D721Med (cell line): ENCODE measurements at places on chromosomes 2 and 18.
A peak's percentile ranks its signal among the peaks of the same experiment; 100 is the strongest.

- no peak for DNase-seq
Measured at GRCh38 chr2:181677912-181678586, 2.3 kb downstream of the NEUROD1 start.

GRCh38 chr2:1818404-1818803, 74.1 kb upstream of the PXDN start:
- no peak for DNase-seq

- DNase-seq = no peak
Measured at GRCh38 chr2:223000872-223001796, 50.9 kb upstream of the KCNE4 start.

DNA sequence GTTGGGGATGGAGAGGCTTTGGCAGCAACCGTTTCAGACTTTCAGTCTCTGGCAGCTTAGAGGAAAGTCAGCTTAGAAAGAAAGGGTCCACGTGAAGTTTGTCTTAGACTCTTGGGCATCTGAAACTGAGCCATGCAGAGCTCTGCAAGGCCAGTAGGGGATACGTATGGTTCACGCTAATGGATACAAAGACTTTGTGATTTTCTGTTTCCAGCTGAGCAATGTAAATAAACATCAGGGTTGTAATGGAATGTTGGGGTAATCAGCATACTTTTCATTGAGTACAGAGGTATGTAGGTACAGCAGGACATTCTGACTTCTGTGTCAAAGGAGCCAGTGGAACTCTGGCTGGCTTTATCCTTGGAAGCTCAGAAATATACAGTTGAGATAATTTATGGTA, 31.0 kb downstream of the RALB start:
- DNase-seq = no peak

DNA sequence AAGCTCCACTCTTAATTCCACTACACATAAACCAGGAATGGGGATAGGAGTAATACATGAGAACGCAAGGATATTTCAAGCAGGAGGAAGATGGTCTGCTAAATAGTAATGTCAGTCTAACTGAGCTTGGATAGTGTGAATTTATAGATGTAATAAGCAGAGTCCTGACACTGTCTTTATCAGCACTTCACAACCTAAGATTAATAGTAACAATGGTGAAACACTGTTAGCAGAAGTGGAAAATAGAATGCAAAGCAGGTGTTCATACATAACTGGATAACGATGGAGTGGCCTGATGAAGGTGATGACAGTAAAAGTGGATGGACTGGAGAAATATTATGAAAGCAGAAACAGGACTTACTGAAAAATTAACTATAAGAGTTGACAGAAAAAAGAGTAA, 80.4 kb downstream of the ROCK2 start:
- no peak for DNase-seq

DNA sequence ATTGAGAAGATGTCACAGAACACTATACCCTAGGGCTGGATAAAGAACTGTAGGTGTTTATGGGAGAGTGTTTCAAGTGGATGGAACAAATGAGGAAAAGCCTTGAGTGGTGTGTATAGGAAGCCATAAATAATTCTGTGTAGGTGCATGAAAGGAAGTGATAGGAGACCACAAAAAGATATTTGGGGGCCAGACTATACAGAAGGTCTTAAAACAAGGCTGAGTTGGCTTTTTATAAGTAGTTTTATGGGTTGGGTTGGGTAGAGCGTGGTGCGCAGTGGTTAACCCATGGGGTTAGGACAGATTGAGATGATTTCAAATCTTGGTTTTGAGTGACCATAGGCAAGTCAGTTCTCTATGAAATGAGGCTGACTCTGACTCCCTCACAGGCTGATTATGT, 110.5 kb downstream of the PKP4 start:
- no peak for DNase-seq

DNA sequence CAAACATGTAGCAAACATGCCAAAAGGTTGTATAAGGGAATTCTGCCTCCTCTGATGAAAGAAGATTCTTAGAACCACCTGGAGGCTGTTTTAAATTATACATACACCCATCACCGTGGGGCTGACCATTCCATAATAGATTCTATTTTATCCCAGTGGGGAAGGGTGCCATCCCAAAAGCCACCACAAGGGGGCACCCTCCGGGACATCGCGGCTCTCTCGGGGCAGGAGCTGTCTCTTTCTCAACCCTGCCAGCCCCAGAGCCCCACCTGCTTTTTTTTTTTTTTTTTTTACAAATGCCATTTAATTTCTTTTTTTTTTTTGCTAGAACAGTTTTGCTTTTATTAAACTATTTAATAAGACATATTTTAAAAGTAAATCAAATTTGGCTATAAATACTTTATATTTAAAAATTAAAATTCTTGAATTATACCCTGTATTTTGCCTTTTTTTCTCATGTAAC, 8.6 kb upstream of the MTCL1 start:
- DNase-seq = peak; percentile 71

- DNase-seq = no peak
Measured at GRCh38 chr2:67997528-67997900, 65.3 kb downstream of the C1D start.

DNA sequence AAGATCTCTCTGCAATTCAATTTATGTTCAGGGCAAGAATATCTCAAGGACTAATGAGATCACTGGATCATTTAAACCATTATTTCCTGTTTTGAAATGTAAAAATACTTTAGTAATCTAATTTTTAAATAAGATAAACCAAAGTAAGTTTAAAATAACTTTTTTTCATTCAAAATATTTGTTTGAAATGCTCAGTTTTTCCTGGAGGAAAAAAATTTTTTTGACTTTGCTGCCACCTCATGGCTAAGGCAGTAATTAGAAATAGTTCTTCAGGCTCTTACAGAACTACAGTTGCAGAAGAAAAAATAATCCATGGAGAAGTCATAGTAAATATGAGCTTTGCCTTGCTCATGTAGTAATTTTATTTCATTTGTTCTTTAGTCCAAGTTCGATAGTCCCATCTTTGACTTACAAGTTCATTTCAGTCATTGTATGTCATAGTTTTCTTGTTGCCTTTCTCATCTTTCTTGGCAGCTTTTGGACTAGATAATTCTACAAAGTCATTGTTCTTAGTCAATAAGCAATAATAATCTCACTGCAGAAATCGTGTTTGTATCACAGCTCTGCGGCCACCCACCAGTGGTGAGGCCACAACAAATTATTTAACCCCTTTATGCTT, 127.4 kb downstream of the DPP4 start:
- DNase-seq = no peak

DNA sequence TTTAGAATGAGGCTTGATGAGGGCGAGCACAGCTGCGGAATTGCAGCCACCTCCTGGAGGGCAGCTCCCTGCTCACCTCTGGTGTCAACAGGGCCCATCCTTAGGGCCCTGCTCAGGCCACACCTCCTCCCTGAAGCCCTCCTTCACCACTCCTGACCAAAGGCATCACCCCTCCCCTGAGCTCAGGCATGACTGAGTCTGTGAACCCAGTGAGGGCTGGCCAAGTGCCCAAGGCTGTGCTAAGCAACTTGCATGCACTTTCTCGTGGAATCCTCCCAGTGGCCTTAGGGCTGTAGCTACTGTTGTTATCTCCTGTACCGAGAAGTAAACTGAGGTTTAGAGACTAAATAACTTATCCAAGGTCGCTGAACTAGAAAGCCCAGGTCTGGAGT, 101.7 kb downstream of the KLHL29 start:
- DNase-seq = no peak

GRCh38 chr2:88187038-88187676, 17.0 kb downstream of the THNSL2 start:
- peak; percentile 40 for DNase-seq

GRCh38 chr2:170926743-170927297, 2.2 kb upstream of the GORASP2 start:
- no peak for DNase-seq

GRCh38 chr2:164746713-164747112, 94.9 kb downstream of the COBLL1 start:
- DNase-seq = no peak

- no peak for DNase-seq
Measured at GRCh38 chr2:191204433-191204832, 40.8 kb upstream of the MYO1B start.

DNA sequence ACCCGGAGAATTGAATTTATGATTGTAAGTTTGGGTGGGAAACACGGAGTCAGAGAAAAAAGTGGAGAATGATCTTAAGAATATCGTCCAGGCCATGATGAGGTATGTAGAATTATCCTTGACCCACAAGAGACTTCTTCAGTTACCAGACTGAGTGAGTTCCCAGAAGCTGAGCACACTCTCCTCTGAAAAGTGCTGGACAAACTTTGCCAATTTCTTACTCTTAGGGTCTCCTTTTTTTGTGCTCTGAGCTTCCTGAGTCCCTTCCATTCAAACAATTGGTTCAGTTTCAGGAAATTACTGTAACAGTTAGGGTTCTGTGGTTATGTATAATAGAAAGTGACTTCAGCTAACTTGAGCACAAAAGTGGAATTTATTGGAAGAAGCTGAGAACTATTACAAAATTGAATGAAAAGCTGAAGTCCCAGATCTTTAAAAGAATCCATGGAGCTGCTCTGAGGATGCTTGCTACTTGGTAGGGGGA, 50.6 kb upstream of the EHBP1 start:
- DNase-seq = no peak

- DNase-seq = no peak
Measured at GRCh38 chr18:35717182-35717581, 135.6 kb downstream of the GALNT1 start.

DNA sequence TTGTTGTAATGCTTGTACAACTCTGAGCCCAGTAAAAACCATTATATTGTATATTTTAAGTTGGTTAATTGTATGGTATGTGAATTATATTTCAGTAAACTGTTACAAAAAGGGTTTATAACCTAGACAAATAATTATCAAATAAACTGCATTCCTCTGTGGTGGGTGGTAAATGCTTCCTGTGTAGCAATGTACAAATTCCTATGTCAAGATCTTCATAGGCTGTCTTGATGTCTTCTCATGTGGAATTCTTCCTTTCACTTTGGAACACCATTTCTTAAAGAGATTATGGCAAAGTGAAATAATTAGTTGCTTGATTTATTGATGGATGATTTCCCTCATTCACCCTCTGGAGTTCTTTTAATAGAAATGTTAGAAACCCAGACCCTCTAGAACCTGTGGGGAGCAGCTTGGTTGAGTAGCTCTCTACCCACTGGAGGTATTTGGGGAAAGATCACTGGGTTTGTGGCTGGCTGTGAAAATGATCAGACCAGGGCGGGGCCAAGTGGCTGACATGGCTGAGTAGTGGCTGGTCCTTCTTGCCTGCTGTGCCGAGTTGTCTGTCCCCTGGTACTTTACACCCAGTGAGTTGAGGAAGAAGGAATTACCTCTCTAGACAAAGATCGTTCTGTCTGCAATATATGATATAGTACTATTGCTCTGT, 22.4 kb upstream of the MGAT5 start:
- no peak for DNase-seq

DNA sequence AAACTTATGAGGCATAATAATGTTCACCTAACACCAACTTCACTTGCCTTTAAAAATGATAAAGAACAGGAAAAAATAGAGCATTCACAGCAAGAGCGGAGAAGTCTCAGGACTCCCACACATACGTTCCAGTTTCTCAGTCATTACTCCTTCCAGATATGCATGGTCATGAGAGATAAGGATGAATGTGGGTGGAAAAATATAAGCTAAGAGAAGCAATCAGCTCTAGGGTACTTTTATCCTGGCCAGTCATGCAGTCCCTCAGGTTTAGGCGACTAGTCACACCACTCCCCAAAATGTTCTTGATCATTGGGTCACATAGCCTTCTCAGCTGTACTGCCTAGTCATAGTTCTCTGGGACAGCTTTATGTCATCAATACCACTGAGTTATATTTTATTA, 29.2 kb upstream of the CCDC178 start:
- no peak for DNase-seq

DNA sequence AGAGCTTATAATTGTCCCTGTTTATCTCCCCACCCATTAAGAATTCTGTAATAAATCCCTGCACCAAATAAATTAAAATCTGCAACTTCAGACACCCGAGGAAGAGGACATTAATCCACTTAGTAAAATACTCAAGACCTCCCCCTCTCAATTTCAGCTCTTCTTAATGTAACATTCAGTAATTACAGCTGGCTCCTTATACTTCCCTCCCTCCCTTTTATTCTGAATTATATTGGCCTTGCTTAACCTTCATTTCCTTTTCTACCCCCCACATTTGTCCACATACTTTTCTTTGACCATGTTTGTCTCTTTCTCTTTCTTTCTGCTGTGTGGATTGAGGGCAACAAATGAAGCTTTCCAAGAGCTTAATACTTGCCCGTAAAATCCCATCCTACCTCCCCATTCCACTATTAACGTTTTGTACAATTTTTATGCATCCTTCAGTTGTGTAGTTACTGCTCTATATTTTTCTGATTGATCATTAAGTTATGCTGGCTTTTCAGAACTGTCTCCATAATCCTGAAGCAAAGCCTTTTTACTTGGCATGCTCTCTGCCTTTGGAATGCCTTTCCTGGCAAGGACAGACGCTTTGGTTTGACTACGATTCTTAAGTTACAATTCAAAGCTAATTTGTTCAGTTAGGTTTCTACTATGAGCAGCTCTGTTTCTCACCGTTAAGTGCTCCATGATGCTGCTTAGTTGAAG, 580.1 kb downstream of the ZEB2 start:
- DNase-seq = no peak

GRCh38 chr18:75101916-75102315, 107.0 kb downstream of the PTGR3 start:
- no peak for DNase-seq
